ENCODE measurements at places on chromosomes 3 and 15.

DNA sequence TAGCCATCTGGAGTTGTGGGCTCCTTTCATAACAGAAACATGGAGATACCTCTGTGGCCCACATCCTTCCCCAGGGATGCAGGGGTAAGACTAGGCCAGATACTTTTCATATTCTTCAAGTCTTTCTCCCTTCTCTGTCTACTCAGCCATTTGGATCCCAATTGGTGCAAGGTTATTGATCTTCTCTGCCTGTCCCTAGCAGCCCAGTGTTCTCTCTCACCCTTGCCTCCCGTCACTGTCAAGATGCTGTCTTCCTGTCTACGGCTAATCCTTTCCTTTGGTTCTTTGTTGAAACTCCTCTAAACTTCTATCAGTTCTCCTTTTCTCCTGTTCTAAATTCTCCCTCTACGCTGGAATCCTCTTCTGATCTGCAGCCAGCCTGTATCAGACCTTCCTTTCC is 51.3 kb downstream of the SENP2 start:
- no peak for DNase-seq

DNA sequence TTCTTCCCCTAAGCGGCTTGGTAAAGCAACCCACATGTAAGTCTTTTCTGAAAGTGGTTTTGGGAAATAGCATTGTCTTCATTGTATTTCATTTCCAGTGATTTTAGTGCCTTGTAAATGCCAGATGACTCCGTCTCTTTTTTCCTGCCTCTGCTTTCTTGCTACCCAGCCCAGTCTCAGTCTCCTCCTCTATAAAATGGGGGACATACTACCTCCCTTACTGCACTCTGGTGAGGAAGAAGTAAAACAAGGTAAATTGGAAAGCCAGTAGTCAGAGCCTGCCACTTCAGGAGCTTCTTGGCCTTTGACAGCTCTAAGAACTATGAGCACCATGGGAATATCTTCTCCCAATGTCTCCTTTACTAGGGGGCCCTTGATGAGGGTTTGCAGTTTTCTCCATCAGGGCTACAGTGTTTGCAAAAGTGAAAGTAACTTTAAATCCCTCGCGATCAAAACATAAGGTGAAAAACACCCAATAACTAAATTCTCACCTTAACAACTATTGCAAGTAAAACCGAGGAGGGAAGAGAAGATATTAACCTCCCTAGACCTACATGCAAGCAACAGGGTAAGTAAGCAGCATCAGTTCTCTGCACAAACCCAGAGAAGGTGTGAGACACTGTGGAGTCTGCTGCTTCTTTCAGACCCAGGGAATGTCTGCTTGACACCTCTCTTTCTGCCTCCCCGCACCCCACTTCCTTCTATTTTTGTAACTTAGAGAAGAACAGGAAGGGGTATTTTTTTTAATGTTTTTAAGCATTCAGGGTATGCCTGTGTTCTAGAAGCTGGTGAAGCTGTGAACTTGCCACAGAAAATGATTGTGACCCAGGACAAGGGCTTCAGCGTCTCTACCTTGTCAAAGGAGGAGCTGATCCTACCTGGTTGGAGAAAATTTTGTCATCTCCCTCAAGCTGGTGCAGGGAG is 159.1 kb upstream of the EOMES start:
- peak; percentile 17 for DNase-seq

GRCh38 chr3:153976891-153977554 is 144.2 kb upstream of the ARHGEF26 start:
- no peak for DNase-seq

DNA sequence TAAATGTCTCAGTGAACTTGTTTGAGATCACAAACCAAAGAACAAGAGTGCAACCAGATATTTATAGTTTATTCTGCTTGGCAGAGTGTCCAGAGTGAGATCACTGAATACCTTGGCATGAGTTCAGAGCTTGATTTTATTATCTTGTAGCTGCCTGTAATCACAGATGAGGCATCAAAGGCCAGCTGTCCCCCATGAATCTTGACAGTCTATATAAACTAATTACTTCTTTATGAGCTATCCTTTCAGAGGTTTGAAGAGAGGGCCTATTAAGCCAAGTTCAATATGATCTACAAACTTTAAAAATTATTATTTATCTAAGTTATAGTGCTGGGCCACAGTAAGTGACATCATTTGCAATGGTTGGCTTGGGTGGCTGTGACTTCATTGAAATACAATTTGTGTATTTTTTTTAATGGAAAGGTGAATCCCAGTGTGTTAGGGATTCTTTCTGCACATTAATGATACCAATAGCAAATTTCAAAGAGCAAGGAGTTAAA is 251.5 kb downstream of the CLSTN2 start:
- no peak for DNase-seq

DNA sequence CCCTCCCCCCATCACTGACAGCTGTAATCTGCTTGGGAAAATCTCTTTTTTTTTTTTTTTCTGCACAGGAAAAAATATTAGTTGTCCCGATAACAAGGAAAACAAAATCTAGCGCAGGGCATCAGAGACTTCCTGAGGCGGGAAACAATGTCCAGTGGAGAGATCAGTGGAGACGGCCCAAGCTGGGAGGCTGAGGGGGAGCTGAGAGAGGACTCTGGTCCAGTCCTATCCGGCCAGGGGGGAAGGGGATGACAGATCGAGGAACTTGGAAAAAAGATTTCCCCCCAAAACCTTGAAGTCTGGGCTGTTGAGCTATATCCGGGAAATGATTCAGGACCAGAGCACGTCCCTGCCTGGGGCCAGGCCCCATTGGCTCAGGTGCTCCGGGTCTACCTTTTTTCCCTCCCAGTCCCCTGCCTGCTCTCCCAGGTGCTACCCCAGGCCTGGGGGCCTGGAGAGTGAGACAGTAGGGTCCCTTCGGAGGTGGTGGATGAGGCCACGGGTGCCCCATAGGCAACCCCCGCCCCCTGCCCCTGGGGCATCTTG is 14.0 kb upstream of the DLL4 start:
- no peak for DNase-seq

- DNase-seq: no peak
Measured at GRCh38 chr3:72114773-72115172, 329.8 kb upstream of the PROK2 start.

GRCh38 chr15:30922480-30923311 is 19.0 kb downstream of the FAN1 start:
- DNase-seq: no peak

DNA sequence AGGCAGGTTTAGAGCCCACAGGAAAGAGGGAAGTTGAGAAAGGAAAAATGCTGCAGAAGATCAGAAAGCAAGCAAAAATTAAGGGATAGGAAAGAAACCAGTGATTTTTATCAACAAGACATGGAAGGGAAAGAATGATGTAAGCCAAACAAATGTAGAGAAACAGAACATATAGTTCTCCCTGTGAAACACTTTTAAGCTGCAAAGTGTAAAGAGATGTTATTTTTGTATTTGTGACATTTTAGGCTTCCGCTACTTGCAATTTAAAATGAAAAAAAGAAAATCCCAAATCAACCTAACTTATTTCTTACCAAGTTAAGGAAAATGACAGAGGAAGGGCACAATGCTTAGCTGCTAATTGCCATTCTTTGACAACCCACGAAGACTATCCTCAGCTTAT is 111.6 kb downstream of the PDCD6IP start:
- DNase-seq: no peak

GRCh38 chr15:68484696-68485400 is 52.9 kb upstream of the ITGA11 start:
- no peak for DNase-seq

- DNase-seq: no peak
Measured at GRCh38 chr3:134057006-134057653, 27.4 kb upstream of the SLCO2A1 start.

DNA sequence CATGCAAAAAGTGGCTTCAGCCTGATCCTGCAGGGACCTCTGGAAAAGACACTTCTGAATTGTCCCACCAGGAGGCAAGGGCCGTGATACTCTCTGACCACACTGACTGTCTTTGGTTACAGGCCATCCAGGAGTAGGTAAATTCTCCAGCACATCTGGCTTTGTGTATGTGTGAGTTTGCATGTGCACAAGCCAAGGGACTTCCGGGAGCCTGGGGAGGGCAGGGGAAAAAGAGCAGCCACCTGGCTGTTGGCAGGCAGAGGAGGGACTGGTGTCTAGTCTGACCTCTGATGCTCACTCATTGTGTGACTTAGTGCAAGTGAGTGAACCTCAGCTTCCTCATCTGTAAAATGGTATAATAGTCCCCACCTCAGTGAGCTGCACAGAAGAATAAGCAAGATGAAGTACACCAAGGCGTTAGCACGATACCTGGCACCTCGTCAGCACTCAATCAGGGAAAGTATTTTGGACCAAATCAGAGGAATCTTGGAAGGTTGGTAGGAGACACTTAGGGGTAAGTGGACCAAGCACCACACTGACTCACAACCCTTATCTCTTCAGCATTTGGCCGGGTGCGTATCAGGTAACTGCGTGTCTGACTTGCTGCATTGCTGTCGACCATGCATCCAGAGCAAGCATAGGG is 19.1 kb downstream of the KLHL6 start:
- DNase-seq: no peak

GRCh38 chr3:59605318-59605717 is 555.5 kb upstream of the CFAP20DC start:
- no peak for DNase-seq

DNA sequence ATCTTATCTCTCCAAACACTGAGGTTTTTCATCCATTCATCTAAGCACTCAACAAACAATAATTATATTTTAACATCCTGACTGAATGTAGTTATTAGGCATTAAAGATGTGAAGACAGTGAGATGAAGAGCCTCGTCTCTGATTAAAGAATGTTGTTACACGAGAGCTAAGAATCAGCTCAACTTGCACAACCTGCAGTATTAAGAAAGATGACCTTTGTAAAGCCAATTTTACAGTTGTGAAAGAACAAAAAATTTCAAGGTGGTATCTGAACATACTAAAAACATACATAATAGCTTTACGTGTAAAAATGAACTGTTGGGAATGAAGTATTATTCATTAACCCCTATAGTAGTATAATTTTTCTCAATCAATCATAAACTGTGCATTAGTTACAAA is 12.8 kb downstream of the CLDN1 start:
- DNase-seq: no peak

DNA sequence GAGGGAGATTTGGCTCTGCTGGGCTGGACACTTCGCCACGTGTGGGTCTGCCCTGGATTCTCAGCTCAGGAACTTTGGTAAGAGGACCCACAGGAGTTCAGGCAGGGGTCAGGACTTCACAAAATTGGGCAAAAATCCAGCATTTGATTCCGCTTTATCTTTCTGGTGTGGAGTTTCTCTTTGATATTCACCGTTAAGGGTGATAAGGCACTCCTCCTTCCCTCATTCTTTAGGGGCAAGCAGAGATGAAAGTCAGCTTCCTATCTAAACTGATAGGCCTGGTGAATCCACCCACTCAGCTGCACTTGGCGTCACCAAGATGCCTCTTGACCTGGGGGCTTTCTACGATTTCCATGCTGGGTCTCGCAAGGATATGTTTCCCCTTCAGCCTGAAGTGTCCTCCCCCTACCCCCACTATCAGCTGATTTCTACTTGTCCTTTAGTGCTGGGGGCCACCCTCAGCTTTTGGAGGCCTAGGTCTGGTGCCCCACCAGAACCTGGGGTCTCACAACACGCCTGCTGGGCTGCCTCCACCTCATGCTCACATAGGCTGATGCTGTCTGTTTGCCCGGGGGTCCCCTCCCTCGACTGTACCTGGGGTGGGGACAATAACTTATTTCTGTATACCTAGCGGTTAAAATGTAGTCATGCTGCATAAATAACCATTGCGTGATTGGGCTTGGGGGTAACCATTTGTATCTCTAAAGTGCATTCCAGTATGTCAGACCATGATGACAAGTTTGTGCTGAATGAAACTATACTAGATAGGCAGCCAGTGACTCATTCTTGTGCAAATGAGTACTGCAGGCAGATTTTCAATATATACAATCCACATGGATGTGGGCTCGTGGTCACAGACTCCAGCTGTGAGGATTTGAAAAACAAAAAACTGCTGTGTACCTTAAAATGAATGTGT is 248.3 kb downstream of the ADAMTS17 start:
- DNase-seq: no peak

GRCh38 chr3:124275412-124275811 is 283.5 kb upstream of the ROPN1 start:
- DNase-seq: no peak

DNA sequence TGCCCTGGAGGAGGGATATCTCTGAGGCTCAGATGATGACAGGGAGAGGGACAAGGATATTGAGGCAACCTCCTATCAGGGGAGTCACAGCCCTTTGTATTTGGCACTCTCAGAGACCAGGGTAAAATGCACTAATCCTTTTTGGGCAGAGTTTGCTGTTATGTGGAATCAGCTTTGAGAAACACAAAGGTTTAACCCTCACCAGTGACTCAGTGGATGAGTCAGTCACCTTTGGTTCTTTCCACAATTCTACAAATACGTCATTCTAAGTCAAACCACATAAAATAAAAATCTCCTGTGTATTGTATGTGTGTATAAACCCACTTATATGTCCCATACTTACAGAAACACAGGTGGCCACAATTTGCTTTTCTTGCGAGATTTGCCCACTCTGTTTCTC is 5.1 kb downstream of the LSAMP start:
- no peak for DNase-seq

DNA sequence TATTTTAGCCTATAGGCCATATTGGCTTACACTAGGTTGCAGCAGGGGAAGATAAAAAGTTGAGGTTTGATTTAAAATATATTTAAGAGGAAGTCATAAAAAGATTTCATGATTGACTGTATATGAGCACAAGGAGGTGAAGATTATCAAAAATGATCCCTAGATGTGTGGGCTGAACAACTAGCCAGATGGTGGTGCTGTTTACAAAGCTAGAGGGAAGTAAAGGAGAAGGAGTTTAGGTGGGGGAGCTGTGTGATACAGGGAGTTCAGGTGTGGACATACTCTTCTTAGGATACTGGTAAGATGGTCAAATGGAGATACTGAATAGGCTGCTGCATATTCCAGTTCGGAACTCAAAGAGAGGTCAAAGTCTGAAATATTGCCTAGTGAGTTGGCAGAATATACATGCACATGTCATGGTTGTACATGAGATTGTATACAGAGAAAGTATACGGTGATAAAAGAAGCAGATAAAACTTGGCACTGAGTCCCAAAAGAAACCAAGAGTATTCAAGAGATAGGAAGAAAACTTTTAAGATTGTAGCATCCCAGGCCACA is 727.8 kb downstream of the NLGN1 start:
- DNase-seq: no peak

- DNase-seq: no peak
Measured at GRCh38 chr3:150519026-150519425, 27.3 kb downstream of the SERP1 start.

DNA sequence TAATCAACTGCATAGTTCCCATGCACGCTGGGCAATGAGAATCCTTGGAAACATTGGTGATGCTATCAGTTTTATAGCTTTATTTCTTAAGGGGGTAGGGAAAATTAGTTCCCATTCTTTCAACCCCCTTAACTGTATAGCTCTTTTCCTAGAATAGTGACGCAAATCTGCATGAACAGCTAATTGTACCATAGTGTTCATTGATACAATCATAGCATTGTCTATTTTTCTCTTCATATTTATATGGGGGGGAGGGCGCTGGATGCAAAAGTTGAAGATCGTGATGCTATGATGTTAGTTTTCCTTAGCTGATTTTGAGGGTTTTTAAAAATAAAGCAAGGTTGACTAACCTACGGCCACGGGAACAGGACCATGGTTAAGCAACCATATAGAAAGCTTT is 32.4 kb upstream of the SAMMSON start:
- DNase-seq: no peak

- no peak for DNase-seq
Measured at GRCh38 chr15:76572983-76573314, 236.4 kb downstream of the ISL2 start.

Measured in activated CD8-positive, alpha-beta memory T cell treated with anti-CD3 and anti-CD28 coated beads for 1 hour (primary cell).